Midbrain (tissue), 1 donor: ENCODE measurements at places on chromosomes 7 and 10.

DNA sequence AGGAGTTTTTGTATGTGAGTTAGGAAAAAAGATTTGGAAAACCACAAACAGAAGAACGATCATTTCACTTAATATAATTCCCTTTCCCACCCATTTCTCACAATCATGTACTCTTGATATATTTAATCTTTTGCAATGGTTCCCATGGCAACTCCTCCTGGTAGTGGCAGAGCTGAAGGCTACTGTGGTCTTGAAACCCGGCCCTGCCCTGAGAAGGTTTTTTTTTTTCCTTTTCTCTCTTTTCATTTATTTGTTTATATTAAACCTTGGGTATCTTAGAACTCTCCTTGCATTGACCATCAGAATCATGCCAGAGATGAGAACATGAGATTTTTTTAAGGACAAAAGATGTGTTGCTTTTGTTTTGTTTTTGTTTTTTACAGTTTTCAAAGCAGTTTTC lies 566.1 kb upstream of the NRP1 start:
- no peak for DNase-seq

- no peak for DNase-seq
These were observed 559.6 kb downstream of the GATA3 start for GRCh38 chr10:8614054-8614565.

- DNase-seq: no peak
These were observed 5.7 kb upstream of the ZNF862 start for GRCh38 chr7:149832332-149833041.

DNA sequence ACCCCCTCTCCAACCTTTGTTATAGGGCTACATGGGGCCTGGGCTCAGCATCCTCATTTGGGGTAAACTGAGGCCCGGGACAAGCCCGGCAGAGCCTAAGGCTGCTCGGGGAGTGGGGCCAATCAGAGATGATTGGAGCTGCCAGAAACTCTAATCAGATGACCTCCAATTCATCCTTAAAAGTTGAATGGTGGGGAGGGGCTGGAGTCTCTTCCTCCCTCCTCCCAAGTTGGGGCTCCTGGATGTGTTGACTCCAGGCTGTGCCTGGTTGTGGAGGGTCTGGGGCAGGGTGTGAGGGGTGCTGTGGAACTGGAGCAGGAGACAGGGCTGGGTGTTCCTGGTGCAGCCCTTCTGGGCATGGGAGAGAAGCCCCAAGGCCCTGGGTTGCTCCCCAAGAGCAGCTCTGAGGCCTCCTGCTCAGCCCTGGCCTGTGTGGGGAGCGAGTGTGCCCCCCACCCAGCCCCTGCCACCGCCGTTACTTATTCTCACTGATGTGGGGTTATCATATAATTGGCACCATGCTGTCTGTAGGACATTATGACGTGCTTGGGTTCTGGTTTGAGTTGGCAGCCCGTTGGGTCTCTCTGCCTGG lies 2.2 kb downstream of the BHLHA15 start:
- DNase-seq: no peak

DNA sequence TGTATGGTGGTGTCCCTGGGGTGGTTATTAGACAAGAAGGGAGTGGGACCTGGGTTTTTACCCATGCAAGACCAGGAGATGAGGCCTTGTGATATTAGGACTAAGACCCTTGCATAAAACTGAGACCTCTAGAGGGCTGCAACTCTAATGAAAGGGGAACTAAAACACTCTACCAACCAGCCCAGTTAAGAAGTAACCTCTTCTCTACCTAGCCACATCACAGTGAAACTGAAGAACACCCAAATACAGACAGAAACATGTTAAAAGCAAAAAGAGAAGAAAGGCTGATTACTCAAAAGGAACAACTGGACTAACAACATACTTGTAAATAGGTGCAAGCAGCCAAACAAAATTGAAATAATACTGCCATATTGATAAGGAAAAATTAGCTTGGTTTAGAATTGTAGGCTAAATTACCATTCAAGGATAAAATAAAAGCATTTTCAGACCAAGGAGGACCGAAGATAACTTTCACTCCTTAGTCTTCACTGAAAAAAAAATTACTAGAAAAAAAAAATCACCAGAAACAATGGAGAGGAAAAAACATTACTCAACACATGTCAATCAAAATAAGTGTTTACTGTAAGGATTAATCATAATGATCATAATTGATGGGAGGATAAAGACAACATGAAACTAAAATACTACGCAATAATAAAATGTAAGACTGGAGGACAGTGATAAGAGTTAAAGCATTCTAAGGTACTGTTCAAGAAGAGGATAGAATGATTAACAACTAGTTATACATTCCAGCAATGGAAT lies 27.6 kb downstream of the ERLIN1 start:
- DNase-seq: no peak

DNA sequence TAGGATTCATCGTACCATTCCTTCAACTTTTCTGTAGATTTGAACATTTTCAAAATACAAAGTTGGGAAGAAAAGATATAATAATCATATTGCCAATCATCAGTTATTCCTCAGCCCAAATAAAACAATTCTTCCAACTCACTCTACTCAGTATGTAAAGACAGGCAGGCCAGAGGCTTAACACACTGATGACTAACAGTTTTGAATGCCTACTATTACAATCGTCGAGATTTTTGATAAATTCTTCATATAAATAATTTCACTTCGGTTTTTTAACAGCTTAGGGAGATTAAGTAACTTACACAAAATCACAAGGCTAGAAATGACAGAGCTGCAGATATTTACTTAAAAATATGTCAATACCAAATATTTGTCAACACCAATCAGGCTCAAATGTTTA lies 17.6 kb downstream of the CYTH3 start:
- no peak for DNase-seq

DNA sequence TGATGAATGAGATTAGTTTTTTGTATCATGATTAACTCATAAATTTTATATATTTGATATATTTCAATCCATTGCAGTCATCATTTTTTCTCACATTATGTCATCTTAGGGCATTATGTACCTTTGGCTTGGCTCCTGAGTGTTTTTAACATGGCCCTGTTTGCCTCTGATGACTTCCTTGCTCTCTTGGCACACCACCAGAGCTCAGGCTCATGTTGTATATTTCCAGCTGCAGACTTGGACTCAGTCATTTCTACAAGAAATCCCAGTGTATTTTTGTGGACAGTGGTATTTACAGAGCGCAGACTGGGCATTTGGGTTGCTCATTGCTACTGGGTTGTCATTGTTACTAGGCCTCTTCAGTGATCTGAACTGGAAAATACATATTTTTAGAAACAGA lies 188.5 kb downstream of the ADRA2A start:
- DNase-seq: no peak

DNA sequence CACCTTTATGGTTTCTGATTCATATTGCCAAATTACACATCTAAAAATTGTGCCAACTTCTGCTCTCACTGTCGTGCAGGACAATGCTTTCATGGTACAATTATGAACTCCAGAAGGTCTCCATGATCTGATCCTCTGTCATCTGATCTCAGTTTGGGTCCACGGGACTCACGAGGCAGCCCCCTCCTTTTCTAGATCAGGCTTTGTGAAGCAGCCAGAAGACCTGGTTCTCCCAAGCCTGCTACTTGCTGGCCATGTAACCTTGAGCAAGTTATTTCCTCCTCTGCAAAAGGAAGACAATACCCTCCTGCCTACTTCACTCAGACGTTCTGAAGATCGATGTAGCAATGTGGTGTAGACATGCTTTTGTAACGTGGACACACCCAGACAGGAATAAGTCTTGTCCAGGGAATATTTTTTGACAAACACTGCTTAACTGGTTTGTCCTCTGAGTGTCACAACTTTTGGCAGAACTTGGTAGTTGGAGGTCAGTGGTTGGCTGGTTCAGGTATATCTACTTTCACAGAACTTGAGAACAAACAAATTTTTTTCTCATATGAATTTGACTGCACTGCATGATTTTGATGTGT lies 19.6 kb downstream of the CALML3 start:
- DNase-seq: no peak

GRCh38 chr10:48633381-48634197 lies 28.7 kb upstream of the ARHGAP22 start:
- no peak for DNase-seq

- no peak for DNase-seq
These were observed 34.6 kb upstream of the MALRD1 start for GRCh38 chr10:19014034-19014433.

- DNase-seq: no peak
These were observed 1.0 kb upstream of the FFAR4 start for GRCh38 chr10:93565446-93565845.

GRCh38 chr7:99010281-99010680 lies 131.9 kb downstream of the TRRAP start:
- no peak for DNase-seq

DNA sequence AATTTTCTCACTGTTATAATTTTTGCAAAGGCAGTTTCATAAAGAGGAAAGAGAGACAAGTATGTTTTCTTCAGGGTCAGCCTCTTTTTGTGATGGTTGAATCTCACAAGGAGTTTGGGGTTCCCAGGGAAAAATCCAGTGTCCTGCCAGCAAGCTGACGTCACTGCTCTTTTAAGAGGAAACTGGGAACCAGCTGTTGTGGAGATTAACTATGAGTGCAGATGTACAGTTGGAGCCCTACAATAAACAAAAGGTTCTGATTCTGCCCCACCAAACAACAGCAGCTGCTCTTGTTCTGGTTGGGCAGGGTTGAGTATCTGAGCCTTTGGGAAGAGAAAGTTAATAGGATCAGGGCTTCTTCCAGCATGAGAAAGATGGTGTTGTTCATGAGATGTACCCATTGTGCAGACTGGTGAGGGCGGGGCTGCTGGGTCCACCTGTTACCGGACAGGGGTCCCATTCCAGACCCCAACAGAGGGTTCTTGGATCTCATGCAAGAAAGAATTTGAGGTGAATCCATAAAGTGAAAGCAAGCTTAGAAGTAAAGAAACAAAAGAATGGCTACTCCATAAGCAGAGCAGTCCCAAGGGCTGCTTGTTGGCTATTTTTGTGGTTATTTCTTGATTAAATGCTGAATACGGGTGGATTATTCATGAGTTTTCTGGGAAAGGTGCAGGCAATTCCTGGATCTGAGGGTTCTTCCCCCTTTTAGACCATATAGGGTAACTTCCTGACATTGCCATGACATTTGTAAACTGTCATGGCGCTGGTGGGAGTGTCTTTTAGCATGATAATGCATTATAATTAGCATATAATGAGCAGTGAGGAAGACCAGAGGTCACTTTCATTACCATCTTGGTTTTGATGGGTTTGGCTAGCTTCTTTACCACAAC lies 12.5 kb downstream of the PRF1 start:
- DNase-seq: no peak

DNA sequence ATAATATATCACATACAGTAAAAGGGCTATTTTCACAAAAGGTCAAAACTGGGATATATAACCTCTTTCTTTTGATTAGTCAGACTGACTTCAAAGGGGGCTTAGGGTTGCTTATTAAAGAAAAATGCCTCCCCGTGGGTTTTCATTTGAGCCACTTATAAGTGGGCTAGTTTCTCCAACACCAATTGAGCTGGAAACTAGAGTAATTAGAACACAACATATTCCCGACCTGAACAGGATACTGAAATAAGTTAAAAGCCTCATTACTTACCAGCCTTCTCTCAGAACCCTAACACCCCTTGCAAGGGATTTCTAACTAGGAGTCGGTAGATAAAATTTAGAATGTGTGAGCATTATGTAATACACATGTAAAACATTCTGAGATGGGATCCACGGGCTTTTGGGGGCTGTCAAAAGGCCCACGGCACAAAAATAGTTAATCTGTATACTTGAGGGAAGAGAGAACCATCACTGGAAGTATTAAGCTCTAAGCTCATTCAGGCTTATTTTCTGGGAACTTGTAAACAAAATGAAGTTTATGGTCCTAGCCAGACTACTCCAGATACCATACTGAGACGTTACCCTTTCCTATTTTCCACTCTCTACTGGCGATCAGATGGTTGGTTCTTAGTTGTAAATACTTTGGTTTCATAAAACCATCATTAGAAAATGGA lies 29.3 kb upstream of the KMT2E start:
- peak; percentile 62 for DNase-seq

DNA sequence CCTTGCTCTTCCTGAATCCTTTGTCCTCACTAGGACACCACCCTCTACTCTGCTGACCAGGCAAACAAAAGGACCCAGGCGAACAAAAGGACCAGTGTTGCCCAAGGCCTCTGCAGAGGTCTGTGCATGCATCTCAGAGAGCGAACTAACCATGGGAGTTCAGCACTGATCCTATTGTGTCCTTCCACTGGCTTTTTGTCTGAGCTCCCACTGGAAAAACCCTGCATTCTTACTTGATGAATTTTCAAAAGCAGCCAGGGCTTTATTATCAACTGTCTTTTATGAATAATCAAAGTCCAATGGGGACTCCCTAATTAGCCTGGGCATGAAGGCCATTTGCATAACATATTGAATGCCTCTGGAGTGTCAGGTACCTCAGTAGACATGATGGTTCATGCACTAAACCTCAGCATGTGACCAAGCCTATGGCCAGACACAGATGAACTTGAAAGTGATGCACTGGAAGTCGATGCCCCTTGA lies 140.6 kb downstream of the KCNMA1 start:
- DNase-seq: peak; percentile 8

DNA sequence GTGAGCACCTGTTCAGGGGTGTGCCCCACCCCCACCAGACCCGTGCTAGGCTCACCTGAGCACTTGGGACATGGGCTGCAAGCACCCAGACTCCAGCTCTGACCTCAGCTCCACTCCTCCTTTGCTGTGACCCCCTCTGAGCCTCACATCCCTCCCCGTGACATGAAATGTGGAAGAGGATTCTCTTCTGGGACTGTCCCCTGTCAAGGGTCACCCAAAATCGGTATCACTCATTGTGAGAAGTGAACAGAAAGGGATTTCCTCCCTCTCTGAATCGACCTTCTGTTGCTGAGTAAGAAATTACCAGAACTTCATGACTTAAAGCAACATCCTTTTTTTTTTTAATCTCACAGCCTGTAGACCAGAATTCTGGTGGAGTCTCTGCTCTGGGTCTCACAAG lies 6.2 kb upstream of the CHST15 start:
- no peak for DNase-seq

DNA sequence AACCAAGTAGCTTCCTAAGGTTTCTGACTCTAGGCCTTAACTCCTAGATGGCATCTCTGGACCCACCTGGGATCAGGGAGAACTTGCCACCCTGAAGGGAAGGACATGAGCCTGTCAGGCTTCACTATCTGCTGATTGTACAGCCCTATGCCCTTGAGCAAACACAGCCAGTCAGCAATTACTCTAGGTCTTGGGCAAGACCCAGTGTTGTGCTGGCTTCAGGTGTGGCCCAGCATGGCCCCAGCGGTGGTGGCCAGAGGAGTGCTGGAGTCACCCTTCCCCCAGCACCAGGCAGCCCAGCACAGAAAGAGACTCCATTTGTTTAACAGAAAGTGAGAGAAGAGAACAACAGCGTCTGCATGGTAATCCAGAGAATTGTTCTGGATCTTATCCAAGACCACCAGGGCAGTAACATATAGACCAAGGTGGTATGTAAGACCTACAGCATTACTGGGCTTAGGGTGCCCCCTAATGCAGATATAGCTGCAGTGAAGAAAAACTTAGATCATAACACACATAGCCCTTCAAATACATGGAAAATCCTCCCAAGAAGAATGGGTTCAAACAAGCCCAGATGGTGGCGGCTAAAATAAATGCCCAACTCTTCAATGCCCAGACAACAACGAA lies 207.7 kb downstream of the MAGI2 start:
- DNase-seq: no peak
